Ovary (tissue), 10 donors: ENCODE measurements at places on chromosomes 1 and 21. TPM values are rescaled to one million over a fixed set of nuclear protein-coding genes. Genes with fewer than 3 reads are reported as not detected.

The CCDC17 gene
- 5.4 TPM for total RNA-seq

The JUN gene
- 740 TPM for total RNA-seq

The PERM1 gene
- total RNA-seq, result not detected

The NOS1AP gene
- 1.8 TPM for total RNA-seq

DNA sequence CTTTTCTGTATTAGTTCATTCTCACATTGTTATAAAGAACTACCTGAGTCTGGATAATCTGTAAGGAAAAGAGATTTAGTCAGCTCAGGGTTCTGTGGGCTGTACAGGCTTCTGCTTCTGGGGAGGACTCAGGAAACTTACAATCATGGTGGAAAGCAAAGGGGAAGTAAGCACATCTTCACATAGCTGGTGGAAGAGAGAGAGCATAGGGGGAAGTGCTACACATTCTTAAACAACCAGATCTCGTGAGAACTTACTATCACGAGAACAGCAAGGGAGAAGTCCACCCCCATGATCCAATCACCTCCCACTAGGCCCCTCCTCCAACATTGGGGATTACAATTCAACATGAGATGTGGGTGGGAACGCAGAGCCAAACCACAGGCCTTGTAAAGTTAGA is 37.9 kb upstream of the AHCTF1 start:
- H3K36me3 ChIP-seq, result no peaks in the 10 kb centered on the region
- DNase-seq, result no peak
- no peaks in the 10 kb centered on the region for H3K4me1 ChIP-seq
- no peak overlapping the region for H3K4me3 ChIP-seq
- no peaks in the 10 kb centered on the region for H3K27me3 ChIP-seq
- H3K27ac ChIP-seq, result no peak overlapping the region

- no peak overlapping the region for H3K27ac ChIP-seq
- H3K36me3 ChIP-seq, result no peaks in the 10 kb centered on the region
- H3K4me1 ChIP-seq, result no peaks in the 10 kb centered on the region
- DNase-seq, result no peak
- H3K27me3 ChIP-seq, result no peaks in the 10 kb centered on the region
Observed at GRCh38 chr1:181397845-181398244, 85.5 kb upstream of the CACNA1E start.

The GGPS1 gene
- 15.3 TPM for total RNA-seq

The ANKRD65 gene
- total RNA-seq, result 16.4 TPM

- H3K27me3 ChIP-seq, result no peaks in the 10 kb centered on the region
- DNase-seq, result peak; percentile 57
- H3K4me3 ChIP-seq, result peak overlapping the region; percentile 8
- peak overlapping the region; percentile 74 for H3K27ac ChIP-seq
- peaks cover 2% of the 10 kb centered on the region for H3K4me1 ChIP-seq
Observed at GRCh38 chr21:16309250-16309971, 579.6 kb downstream of the USP25 start.

- H3K27ac ChIP-seq, result no peak overlapping the region
- H3K27me3 ChIP-seq, result no peaks in the 10 kb centered on the region
- no peak for DNase-seq
- no peaks in the 10 kb centered on the region for H3K4me1 ChIP-seq
Observed at GRCh38 chr1:111709986-111710385, 29.2 kb downstream of the INKA2 start.

- no peak overlapping the region for H3K27ac ChIP-seq
- no peaks in the 10 kb centered on the region for H3K4me1 ChIP-seq
- H3K36me3 ChIP-seq, result no peaks in the 10 kb centered on the region
- H3K4me3 ChIP-seq, result no peak overlapping the region
- no peaks in the 10 kb centered on the region for H3K27me3 ChIP-seq
- DNase-seq, result no peak
Observed at GRCh38 chr1:100019220-100019619, 49.4 kb downstream of the SLC35A3 start.

DNA sequence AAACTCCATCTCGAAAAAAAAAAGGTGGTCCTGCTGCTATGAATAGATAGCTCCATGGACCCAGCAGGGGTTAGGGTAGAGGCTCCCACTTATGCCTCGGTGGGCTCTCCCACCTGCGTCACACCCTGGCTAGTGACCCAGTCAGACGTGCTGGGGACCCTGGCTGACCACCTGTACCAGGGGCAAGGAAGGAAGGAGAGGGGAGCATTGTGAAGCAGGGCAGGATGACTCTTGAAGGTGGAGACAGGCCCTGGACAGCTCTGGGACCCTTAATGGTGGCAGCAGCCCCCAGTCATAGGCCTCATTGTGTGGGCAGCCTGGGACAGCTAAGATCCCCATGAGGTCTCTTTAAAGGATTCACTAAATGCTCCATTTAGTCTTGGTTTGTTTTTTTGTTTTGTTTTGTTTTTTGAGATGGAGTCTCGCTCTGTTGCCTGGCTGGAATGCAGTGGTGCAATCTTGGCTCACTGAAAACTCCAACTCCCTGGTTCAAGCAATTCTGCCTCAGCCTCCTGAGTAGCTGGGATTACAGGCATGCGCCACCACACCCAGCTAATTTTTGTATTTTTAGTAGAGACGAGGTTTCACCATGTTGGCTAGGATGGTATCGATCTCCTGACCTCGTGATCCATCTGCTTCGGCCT is 10.4 kb upstream of the SNAPIN start:
- H3K4me1 ChIP-seq, result peaks cover 3% of the 10 kb centered on the region
- no peak overlapping the region for H3K4me3 ChIP-seq
- H3K27ac ChIP-seq, result no peak overlapping the region
- no peaks in the 10 kb centered on the region for H3K27me3 ChIP-seq

DNA sequence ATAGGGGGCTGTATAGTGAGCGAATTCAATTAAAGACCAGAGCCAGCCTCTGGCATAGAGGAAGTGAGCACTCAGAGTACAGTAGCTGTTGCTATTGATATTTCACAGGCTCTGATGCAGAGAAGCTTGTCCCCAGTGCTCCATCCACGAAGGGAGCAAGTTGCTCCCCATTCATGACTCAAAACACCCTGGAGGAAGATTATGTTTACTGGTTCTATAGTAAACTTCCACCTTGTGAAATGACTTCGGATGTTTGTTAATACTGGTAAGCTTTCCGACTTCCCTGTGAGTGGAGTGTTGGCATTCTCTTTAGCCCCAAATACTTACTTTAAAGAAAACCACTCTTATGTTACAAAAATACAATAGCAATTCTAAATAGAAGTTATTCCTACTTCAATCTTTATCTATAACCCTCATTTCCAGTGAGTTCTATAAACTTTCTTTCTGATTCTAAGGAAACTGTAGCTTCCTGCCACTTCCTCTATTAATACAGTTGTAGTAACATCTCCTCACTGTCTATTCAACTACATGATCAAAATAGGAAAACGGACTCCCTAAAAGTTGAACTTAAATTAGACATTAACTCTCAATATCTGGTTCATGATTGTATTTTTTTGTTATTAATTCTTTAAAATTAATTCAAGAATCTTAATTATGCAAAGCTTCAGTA is 46.4 kb downstream of the ZNF281 start:
- no peak overlapping the region for H3K27ac ChIP-seq
- no peaks in the 10 kb centered on the region for H3K27me3 ChIP-seq
- H3K4me3 ChIP-seq, result no peak overlapping the region
- no peaks in the 10 kb centered on the region for H3K4me1 ChIP-seq
- no peaks in the 10 kb centered on the region for H3K36me3 ChIP-seq

The NSL1 gene
- total RNA-seq, result 29.8 TPM

- DNase-seq, result no peak
- H3K4me1 ChIP-seq, result no peaks in the 10 kb centered on the region
- H3K27ac ChIP-seq, result no peak overlapping the region
- no peaks in the 10 kb centered on the region for H3K27me3 ChIP-seq
- H3K4me3 ChIP-seq, result no peak overlapping the region
Observed at GRCh38 chr21:38228537-38228936, 28.3 kb upstream of the KCNJ15 start.

The PLA2G2F gene
- not detected for total RNA-seq

DNA sequence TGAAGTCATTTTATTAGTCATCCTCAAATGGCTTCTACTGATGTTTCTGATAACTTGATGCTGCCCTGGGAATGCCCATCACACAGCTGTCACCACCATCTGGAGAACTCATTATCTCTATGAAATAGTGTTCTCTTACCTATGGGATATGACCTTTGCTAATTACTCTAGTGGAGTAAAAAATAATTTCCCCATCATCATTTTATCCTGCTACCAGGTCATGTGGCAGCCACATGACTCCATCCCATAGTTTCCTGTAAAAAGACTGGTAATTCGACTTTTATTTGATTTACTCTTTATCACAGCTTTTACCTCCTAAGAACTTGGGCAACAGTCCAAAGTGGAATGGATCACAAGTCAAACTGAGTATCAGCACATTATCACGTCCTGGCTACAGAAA is 76.1 kb upstream of the USP25 start:
- H3K4me3 ChIP-seq, result no peak overlapping the region
- no peaks in the 10 kb centered on the region for H3K36me3 ChIP-seq
- DNase-seq, result no peak
- peaks cover 3% of the 10 kb centered on the region for H3K27me3 ChIP-seq
- H3K27ac ChIP-seq, result no peak overlapping the region

The SPATA1 gene
- total RNA-seq, result 0.12 TPM

- H3K27me3 ChIP-seq, result no peaks in the 10 kb centered on the region
- no peak overlapping the region for H3K4me3 ChIP-seq
- no peak overlapping the region for H3K27ac ChIP-seq
- H3K36me3 ChIP-seq, result no peaks in the 10 kb centered on the region
Observed at GRCh38 chr1:147852706-147853225, 49.8 kb upstream of the GJA8 start.

The LRRC71 gene
- total RNA-seq, result 11.1 TPM

GRCh38 chr1:229822026-229822425 is 196.0 kb downstream of the URB2 start:
- peaks cover 6% of the 10 kb centered on the region for H3K4me1 ChIP-seq
- DNase-seq, result no peak
- H3K36me3 ChIP-seq, result no peaks in the 10 kb centered on the region
- H3K27ac ChIP-seq, result no peak overlapping the region
- no peak overlapping the region for H3K4me3 ChIP-seq

GRCh38 chr1:9437961-9438430 is 101.3 kb upstream of the SLC25A33 start:
- H3K27ac ChIP-seq, result no peak overlapping the region
- no peak for DNase-seq
- H3K4me3 ChIP-seq, result no peak overlapping the region
- H3K27me3 ChIP-seq, result no peaks in the 10 kb centered on the region
- H3K36me3 ChIP-seq, result no peaks in the 10 kb centered on the region
- H3K4me1 ChIP-seq, result peaks cover 14% of the 10 kb centered on the region

- peaks cover 4% of the 10 kb centered on the region for H3K4me1 ChIP-seq
- H3K27ac ChIP-seq, result no peak overlapping the region
- H3K36me3 ChIP-seq, result no peaks in the 10 kb centered on the region
- peak; percentile 41 for DNase-seq
Observed at GRCh38 chr1:28437924-28438699, 67.7 kb upstream of the RCC1 start.

DNA sequence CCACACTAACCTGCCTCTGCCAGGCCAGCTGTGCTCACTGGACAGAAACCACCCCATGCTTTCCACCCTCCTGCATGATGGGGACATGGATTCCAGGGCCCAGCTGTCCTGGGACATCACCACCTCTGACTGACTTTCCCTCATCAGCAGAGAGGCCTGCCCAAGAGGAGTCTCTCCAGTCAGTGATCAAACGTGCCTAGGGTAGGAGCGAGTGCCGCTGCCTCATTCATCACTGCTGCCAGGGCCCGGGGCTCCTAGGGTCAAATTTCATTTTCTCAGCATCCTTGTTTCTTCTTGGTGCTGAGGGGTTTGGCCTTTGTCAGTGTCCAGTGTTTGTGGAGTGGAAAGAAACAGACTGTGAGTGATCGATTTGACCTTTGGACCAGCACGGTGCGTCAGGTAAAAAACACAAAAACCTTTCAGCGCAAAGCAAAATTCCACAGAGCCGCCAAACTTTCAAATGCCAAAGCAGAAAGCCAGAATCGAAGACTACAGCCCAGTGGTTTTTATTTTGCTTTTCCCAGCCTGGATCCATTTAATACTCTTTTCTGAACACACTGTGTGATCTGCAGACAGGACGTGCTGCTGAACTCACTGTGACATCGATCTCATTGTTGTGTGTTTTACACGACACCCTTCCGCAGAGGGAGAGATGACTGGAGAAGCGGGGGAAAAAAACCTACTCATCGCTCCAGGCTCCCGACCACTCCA is 43.2 kb downstream of the CAPN8 start:
- H3K4me3 ChIP-seq, result no peak overlapping the region
- no peaks in the 10 kb centered on the region for H3K27me3 ChIP-seq
- no peak for DNase-seq

The OR2T2 gene
- total RNA-seq, result not detected

DNA sequence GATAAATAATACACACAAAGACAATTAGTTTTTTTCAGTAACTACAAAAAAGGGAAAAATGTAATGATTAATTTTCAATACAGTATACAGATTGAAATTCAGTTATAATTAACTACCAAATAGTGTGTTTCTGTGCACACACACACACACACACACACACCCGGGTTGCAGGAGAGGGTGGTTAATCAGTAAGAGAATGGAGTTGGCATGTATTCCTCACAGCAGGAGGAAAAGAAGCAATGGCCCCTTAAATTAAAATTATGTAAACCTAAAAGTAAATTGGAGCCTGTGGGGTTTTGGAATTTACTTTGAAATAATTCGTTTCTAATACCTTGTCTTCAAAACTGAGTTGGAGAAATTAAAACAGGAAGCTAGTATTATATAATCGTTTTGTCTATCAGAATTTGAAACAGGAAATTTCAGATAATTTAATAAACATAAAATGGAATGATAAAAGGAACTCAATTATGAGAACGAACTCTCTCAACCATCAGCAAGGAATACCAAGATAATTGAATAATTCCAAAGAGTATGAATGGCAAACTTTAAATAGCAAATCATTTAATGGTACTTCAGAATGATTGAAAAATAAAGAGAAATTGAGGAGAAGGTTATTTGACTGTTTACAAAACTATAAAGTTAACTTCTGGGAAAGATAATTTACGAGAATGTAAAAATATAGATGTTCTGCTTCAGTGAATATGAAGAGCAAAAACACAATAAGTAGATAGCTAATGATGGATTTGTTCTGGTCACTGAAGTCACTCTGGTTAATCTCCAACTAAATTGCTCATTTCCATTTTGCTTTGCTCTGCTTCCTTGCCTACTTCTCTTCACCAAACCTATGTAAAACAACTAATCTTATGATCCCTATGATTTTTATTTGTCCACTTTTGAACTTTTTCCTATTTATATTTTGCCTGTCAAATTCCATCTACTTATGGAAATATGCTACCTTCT is 547.9 kb upstream of the ZP4 start:
- H3K27me3 ChIP-seq, result no peaks in the 10 kb centered on the region
- DNase-seq, result no peak

DNA sequence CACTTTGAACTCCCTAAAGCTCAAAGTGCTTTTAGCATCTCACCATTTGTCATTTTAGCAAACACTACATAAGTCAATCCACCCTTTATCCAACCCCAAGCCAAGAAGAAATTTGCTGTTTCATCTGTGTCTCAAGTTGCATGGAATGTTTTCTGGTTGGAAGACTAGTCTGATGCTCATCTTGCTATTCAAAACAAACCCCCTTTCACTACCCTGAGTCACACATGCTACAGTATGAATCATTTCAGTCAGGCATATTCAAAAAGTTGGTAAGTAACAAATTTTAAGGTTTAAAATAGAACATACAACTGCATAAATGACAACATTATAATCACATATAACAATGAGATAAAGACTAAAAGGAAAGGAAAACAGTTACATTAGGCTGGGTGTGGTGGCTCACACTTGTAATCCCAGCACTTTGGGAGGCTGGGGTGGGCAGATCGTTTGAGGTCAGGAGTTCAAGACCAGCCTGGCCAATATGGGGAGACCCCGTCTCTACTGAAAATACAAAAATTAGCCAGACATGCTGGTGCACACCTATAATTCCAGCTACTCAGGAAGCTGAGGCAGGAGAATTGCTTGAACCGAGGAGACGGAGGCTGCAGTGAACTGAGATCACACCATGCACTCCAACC is 38.7 kb downstream of the DSTYK start:
- no peak overlapping the region for H3K4me3 ChIP-seq
- no peak overlapping the region for H3K27ac ChIP-seq
